ENCODE measurements at places on chromosomes 2 and 18.
A peak's percentile ranks its signal among the peaks of the same experiment; 100 is the strongest.

DNA sequence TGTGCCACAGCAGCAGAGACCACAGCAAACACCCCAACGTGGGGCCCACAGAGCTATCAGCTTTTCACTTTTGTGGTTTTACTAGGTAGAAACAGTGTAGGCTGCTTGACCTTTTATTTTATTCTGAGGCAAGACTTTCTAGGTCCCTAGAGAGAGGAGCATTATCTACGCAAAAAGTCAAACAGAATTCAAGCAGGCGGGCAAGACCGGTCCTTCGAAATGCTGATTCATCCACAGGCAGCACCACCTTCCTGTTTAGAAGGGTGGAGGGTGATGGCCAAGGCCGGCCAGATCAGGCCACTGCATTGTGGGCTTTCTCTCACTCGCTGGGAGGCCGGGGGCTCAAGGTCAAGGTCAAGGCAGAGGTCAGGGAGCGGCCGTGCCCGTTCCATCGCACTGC, 573.0 kb downstream of the GALR1 start:
- DNase-seq: no peak

- DNase-seq: no peak
Observed at GRCh38 chr18:50709193-50709592, 110.6 kb downstream of the MRO start.

DNA sequence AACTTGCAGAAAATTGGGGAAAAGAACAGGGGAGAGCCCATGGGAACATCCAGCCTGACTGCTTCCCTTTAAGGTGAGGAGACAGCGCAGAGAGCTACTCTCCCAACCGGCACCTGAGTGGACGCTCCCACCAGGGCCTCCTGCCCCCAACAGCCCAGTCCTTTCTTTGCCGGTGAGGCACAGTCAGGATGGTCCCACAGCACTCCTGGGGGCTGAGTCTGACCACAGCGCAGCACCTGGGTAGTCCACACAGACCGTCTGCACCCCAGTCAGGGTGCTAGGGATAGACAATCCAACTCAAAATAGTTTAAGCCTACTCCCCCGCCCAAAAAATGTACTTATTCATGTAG, 74.5 kb downstream of the MEX3C start:
- DNase-seq: no peak

DNA sequence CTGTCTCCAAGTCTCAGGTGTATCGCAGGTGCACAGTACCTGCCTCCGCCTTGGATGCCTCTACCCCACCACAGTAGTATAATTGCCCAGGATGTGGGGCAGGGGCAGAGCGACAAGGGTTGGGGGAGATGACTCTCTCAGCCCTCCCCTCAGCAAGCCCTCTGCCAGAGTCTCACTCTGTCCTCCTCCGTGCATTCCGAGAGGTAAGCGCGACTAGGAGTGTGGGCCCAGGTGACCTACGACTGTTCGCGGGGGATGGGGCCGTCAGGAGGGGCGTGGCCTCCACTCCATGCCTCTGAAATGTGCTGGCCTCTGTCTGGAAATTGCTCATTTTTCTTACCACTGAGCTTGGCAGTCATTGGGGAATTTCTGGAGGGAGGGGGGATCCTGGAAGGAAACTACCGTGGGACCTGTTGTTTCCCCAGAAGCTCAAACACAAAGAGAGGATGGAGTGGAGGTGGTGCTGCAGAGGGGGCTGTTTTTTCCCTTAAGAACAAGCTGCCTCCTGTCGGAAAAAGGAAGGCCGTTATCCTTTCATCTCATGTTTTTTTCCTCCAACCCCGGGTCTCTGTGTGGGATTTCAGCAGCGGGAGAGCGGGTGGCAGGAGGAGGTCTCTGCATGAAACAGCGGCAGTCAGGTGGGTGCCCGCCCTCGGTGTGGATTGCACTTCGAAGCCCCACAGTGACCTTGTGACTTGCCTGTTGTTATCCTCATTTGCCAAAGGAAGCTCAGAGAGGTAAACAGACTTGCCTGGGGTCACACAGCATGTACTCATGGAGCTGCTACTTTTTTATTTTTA, 13.0 kb upstream of the RALB start:
- DNase-seq: no peak

GRCh38 chr2:233165895-233166661, 85.4 kb upstream of the ATG16L1 start:
- peak; percentile 50 for DNase-seq

DNA sequence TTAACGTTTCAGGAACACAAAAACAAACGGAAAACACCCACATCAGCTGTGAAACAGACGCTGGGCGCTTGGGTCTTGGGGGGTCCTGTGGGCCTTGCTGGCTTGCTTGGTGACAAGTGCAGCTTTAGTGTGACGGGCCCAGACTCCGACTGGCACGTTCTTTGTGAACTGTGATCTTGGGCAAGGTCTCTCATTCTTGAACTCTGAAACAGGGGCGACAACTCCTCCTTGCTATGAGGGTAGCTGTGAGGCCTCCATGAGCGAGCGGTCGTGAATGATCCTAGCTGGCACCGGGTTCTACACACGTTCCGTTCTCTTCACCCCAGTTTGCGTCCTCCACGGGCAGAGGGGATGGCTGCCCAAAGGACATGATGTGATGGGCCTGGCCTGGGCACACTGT, 8.7 kb upstream of the COLEC11 start:
- no peak for DNase-seq

DNA sequence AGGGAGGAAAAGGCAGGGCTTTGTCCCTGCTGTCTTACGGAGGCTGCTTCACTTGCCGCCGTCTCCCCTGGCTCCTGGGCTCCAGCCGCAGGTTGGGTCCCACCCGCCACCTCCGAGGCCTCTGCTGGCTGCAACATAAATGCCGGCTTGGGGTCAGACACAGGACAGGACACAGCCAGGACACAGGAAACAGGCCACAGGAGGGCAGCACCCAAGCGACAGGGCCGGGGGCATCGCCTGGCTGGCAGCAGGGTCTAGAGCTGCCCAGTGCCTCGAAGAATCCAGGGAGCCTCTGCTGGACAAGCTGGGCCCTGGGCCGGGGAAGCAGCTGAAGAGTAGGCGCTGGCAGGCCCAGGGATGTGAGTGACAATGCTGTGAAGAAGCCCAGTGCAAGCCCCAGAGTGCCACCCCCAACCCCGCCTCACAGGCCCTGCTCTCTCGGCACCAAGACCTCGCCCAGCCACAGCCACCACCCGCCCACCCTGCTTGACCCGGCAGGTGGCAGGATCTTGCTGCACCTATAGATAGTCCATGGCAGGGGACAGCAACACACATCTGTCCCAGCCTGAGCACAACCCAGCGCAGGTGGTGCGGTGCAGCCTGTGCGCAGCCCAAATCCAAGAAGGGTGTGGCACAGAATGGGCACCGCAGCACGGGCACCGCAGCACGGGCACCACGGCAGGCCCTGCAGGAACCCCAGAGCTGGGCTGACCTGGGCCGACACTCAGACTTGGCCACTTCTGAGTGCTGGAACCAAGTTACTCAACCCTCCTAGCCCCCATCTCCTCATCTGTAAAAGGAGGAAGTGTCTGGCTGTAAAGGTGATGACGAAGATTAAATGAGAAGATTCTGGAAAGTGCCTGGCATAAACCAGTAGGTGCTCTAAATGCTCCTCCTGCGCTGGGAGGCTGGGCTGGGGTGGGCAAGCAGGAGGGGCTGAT, 55.6 kb downstream of the BIN1 start:
- DNase-seq: no peak

DNA sequence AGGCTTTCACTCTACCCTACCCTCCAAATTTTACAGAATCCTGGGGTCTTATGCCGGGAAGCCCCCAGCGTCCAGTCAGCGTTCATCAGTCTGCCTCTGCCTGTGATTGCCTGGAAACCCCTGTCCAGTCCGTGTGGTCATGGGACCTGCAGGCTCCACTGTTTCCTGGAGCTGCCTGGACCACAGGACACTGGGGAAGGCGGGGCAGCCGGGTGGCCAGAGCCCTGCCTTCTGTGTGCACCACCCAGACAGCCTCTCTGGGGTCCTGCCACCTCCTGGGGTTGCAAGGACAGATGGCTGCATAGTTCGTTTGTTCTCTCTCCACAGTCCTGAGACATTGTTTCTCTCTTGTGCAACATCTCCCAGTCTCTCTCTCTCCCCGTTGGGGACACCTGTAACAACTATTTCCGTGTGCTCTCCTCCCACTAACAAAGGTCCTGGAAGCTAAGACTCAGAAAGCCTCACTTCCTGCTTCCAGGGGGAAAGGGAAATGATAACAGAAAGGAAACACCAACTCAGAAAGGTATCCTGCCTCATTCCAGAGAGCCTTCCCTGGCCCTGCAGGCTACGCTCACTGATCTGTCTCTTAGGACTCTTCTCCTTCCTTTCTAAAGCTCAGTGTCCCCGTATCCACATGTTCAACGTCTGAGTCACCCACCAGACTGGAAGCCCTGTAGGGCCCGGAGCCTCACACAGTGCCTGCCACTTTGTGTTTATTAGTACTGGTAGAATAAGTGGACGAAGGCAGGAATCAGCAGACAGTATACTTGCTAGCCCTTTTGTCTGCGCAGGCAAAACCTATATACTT, 192.8 kb upstream of the RAB12 start:
- DNase-seq: no peak

DNA sequence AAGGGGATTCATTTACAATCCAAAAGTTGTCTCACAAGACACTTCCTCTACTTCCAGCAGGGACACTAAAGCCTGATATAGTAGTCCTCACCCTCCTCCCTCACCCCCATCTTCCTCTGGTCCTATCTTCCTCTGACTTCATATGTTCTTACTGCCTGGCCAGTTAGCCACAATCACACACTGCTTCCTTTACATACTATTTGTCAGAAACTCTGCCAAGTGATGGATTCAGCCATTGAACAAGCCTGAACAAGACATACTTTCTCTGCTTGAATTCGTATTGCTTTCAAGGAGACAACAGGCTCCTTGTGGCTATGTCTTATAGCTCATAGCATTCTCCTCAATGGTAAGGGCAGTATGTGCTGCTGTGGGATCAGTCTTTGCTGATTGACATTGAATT, 672.2 kb downstream of the BCL11A start:
- no peak for DNase-seq

DNA sequence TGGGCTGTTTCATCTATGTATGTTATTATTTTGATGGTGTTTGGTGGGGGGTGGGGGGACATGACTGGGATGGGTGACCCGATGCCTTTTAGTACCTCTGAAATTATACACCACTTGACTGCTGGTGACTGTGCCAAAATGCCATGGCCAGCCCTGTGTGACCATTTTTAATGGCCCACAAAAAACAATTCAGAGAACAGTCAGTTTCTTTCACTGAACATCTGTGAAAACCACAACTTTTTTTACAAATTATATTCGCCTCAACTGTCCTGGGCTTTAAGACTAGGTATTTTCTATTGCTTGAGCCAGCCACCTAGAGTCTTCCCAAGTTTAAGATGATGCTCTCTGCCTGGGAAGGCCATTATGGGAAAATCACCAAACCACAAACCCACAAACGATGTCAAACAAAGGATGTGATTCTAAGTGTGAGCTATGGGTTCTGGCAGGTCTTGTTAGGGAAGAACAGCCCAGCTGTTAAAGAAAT, 33.9 kb downstream of the FN1 start:
- no peak for DNase-seq
